ENCODE measurements at places on chromosomes 16 and 17.

DNA sequence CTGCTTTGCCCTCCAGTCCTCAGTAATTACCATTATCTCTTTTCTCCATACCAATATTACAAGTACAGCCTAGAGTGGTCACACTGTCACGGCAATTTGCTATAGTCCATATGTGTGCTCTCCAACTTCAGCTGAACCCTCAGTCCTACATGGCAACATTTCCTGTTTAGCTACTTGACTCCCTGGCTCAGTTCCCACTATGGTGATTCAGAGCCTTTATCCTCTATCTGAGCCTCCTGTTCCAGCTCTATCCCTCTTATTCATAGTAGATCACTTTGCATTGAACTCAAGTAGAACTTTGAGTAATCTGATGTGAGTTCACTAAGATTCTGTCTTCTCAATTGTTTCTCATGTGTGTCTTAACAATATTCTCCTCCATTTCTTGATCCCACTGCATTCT is 43.7 kb upstream of the GOSR1 start:
- DNase-seq = peak; percentile 26

GRCh38 chr17:28849281-28849680 is 5.5 kb upstream of the ERAL1 start:
- no peak for DNase-seq

- DNase-seq = no peak
Observed at GRCh38 chr16:73877150-73877549, 419.5 kb upstream of the PSMD7 start.

- no peak for DNase-seq
Observed at GRCh38 chr16:52652033-52652432, 105.1 kb upstream of the TOX3 start.

All from NCI-H1105 treated with DMSO at 0.1 percent for 48 hours (cell line).